ENCODE measurements at places on chromosomes 11 and 22. TPM values are rescaled to one million over a fixed set of nuclear protein-coding genes. Genes with fewer than 3 reads are reported as not detected.

GRCh38 chr22:24433828-24434470 is 6.5 kb downstream of the ADORA2A start:
- no peak overlapping the region for H3K27ac ChIP-seq
- H3K4me3 ChIP-seq, result no peak overlapping the region
- peaks cover under 1% of the 10 kb centered on the region for H3K4me1 ChIP-seq
- no peak for DNase-seq
- no peaks in the 10 kb centered on the region for H3K36me3 ChIP-seq
- H3K27me3 ChIP-seq, result no peaks in the 10 kb centered on the region

GRCh38 chr11:6526411-6527135 is 29.5 kb downstream of the DNHD1 start:
- H3K4me1 ChIP-seq, result 0 out of 2 replicates have a peak, but pooled peaks cover 5% of the 10 kb centered on the region
- H3K4me3 ChIP-seq, result no peak overlapping the region
- H3K27ac ChIP-seq, result no peak overlapping the region
- no peaks in the 10 kb centered on the region for H3K36me3 ChIP-seq
- no peak for DNase-seq
- H3K27me3 ChIP-seq, result no peaks in the 10 kb centered on the region

CFAP300 gene
- total RNA-seq, result 6.4 TPM

- 0 out of 2 replicates have a peak, but pooled peaks cover 2% of the 10 kb centered on the region for H3K36me3 ChIP-seq
- H3K4me3 ChIP-seq, result no peak overlapping the region
- no peaks in the 10 kb centered on the region for H3K27me3 ChIP-seq
- no peak overlapping the region for H3K27ac ChIP-seq
Measured at GRCh38 chr11:75858613-75859012, 43.6 kb downstream of the UVRAG start.

DNA sequence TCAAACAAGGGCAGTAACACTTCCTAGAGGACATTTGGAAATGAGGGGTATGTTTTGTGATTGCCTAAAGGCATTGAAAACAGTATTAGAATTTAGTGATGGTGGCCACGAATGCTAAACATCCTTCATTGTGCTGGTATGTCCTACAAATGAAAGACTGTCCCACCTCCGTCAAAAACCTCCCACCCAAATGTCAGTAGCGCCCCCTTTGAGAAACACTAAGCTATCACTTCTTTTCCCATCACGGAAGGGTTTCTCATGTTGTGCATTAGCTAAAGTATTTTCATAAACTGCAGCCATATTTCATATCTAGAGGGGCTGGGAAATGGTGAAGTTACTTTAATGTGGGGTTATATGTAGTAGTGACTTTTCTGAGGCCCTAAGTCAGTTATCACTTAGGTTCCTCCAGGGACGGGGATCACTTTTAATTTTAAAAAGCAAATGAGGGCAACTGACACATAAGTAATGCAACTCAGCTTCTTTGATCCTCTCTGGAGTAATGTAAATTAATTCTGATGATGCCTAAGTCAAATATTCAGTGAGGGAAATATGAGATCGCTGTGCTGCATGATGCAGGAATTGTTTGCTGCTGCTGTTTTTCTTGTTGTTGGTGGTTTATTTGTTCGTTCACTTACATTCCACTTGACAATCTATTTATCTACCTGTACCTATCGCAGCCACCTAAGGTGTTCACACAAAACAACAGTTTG is 1403.4 kb upstream of the TENM4 start:
- H3K27ac ChIP-seq, result no peak overlapping the region
- no peaks in the 10 kb centered on the region for H3K4me1 ChIP-seq
- DNase-seq, result no peak
- H3K36me3 ChIP-seq, result no peaks in the 10 kb centered on the region

LARGE2 gene
- 1.4 TPM for total RNA-seq

GRCh38 chr22:33867118-33867866 is 53.0 kb downstream of the LARGE1 start:
- no peaks in the 10 kb centered on the region for H3K36me3 ChIP-seq
- H3K27me3 ChIP-seq, result no peaks in the 10 kb centered on the region
- no peak overlapping the region for H3K4me3 ChIP-seq
- H3K27ac ChIP-seq, result no peak overlapping the region
- DNase-seq, result no peak

SLCO2B1 gene
- 0.77 TPM for total RNA-seq

- H3K4me3 ChIP-seq, result no peak overlapping the region
- H3K4me1 ChIP-seq, result no peaks in the 10 kb centered on the region
- no peak overlapping the region for H3K27ac ChIP-seq
- no peaks in the 10 kb centered on the region for H3K27me3 ChIP-seq
- DNase-seq, result no peak
Measured at GRCh38 chr22:37462436-37462835, 23.7 kb downstream of the MFNG start.

DNA sequence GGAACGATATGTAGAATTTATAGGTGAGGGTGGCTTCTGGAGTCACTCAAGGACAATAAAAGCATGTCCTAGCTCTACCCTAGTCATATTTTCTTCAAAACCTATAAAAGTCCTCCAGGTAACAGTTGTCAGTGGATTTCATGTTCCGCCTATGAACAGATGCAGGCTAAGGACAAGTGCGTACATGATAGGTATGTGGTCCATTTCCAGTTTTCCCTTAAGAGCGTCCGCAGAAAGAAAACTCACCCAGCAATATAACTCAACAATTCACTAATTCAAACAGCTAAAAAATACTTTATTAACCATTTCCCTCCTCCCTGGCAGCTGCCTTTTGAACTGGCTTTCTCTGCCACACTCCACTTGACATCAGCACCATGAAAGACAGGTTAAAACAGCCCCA is 50.2 kb upstream of the CCDC34 start:
- H3K27ac ChIP-seq, result 0 out of 2 replicates have a peak overlapping the region, but pooled peaks have one; percentile 18
- no peak for DNase-seq
- no peaks in the 10 kb centered on the region for H3K36me3 ChIP-seq
- H3K27me3 ChIP-seq, result no peaks in the 10 kb centered on the region

CEND1 gene
- total RNA-seq, result 15.9 TPM

All from Panc1 (cell line).